ENCODE measurements at places on chromosomes 2 and 18.

DNA sequence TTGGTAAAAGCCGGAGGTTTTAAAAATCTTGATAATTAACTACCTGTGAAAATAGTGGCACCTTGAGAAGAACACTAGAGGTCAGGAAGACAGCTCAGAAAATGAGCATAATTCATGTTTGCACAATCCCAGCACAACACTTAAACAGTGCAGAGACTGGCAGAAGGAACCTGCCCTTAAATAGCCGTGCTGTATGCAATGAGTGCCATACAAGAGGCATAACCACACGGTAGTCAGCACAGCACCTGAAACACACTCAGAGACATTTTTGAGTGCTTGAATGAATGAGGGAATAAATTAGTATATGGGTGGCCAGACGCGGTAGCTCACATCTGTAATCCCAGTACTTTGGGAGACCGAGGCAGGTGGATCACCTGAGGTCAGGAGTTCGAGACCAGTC is 164.9 kb downstream of the PAX3 start:
- DNase-seq: no peak

DNA sequence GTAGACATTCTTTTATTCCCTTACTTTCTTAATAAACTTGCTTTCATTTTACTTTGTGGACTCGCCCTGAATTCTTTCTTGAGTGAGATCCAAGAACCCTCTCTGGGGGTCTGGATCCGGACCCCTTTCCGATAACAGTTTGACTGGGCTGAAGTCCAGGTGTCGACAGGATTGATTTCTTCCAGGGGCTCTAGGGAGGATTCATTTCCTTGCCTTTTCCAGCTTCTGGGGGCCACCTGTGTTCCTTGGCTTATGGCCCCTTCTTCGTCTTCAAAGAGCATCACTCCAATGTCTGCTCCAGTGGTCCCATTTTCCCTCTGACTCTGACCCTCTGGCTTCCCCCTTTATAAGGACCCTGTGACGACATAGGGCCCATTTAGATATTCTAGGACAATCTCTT is 67.5 kb downstream of the COPS8 start:
- peak; percentile 9 for DNase-seq

- DNase-seq: no peak
These were observed 38.5 kb downstream of the HK2 start for GRCh38 chr2:74872389-74872836.

- DNase-seq: no peak
These were observed 1127.5 kb upstream of the CELF4 start for GRCh38 chr18:38693104-38693503.

- DNase-seq: no peak
These were observed 62.6 kb downstream of the TRAPPC8 start for GRCh38 chr18:31880186-31880898.

DNA sequence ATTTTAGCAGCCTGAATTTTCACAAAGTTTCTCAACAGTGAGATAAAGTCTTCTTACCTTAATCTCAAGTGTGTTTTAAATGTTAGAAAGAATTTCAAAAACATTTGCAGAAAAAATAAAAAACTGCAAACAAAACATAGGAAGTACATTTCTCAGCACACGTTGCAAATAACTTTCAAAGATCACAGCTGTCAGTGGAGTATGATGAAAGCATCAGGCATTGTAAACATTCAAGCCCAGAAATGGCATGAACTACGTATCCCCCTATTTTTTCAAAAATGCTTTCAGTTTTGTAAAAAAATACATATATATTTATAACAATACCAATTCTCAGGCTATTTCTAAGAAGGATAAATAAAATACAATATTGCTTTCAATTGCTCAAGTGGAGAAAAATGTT is 320.6 kb upstream of the TFPI start:
- no peak for DNase-seq

- DNase-seq: no peak
These were observed 141.3 kb upstream of the FOSL2 start for GRCh38 chr2:28251337-28251736.

DNA sequence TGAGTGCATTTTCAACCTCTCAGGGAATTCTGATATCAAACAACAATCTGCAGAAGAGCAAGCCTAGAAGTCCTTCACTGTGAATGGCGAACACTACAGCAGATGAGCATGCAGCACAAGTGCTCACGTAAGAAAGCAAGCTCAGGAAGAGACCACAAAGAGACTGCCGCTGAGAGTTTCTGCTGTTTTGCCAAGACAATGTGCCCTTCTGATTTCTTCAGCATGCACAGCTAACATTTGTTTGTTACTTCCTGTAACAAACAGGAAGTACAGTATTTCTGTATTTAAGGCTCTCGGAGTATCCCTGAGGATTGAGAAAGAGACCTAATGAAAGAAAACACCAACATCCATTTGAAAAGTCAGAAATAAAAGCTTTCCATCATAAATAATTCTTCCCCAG is 45.9 kb downstream of the MBOAT2 start:
- no peak for DNase-seq

DNA sequence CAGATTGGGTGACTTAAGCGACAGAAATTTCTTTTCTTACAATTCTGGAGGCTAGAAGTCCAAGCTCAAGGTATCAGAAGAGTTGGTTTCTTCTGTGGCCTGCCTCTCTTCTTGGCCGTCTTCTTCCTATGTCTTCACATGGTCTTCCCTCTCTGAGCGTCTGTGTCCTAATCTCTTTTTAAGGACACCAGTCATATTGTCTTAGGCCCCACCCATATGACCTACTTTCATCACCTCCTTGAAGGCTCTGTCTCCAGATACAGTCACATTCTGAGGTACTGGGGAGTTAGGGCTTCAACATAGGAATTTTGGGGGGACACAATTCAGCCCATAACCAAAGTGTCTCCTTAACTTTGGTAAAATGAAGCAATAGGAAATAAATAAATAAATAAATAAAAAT is 110.9 kb upstream of the EPC2 start:
- DNase-seq: no peak

DNA sequence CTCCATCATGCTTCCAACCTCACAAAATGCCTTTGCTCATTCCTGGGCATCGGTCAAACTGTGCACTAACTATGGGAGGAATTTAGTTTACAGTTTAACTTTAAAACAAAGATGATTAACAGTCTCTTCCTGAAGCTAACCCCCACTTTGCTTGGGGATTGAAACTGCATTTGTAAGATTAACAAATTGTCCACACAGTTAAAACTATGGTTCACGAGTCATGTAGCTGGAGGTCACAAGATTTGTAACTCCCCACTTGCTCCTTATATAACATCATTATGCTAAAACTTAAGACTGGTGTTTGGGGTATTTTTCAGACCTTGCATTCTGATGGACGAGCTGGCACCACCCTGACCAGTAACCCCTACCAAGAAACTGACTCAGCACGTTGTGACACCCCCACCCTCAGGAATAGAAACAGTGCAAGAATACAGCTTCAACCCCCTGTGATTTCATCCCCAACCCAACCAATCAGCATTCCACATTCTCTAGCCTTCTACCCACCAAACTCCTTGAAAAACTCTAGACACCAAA is 252.3 kb downstream of the MBD5 start:
- no peak for DNase-seq

DNA sequence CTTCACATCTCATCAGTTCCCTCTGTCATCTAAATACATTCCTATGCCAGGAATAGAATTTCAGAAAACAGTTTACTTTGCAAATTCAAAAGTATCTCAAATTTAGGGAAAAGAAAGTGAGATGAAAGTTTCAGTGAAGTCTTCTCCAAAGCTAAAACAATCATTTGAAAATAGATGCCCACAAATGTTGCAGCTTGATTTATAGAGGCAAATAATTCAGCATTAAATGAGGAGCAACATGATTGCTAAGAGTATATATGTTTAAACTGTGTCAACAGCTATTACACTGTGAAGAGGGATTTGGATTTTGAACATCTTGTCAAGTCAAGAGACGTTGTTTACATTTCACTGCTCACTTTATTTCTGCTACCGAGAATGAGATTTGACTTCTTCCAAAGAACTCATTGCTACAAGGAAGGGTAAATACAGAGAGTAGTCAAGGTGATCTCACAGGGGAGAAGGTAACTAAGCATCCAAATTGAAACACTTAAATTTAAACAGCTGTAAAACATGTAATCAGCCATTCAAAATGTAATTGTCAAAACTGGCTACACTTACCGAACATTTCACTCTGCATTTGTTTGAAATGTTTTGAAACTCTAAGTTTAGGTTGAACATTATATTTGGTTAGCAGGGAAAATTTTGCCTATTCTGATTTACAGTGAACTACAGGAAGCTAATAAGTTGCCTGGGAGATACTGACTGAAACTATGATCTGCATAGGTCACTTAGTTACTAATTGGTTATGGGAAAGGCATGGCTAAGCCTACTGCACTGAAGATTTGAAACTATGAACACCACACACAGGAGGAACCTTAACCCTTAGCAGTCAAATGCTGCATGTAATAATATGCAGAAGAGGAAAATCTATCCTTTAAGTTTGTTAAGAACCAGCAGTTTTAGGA is 33.2 kb upstream of the GALNT3 start:
- DNase-seq: peak; percentile 52

DNA sequence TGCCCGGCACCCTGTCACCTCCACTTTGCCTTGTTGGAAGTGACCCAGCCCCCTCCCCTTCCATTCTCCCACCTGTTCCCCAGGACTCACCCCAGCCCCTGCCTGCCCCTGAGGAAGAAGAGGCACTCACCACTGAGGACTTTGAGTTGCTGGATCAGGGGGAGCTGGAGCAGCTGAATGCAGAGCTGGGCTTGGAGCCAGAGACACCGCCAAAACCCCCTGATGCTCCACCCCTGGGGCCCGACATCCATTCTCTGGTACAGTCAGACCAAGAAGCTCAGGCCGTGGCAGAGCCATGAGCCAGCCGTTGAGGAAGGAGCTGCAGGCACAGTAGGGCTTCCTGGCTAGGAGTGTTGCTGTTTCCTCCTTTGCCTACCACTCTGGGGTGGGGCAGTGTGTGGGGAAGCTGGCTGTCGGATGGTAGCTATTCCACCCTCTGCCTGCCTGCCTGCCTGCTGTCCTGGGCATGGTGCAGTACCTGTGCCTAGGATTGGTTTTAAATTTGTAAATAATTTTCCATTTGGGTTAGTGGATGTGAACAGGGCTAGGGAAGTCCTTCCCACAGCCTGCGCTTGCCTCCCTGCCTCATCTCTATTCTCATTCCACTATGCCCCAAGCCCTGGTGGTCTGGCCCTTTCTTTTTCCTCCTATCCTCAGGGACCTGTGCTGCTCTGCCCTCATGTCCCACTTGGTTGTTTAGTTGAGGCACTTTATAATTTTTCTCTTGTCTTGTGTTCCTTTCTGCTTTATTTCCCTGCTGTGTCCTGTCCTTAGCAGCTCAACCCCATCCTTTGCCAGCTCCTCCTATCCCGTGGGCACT is 4.5 kb downstream of the RETREG2 start:
- DNase-seq: no peak

GRCh38 chr2:55550368-55551102 is 31.0 kb downstream of the CFAP36 start:
- peak; percentile 6 for DNase-seq

GRCh38 chr2:141630407-141630930 is 500.3 kb downstream of the LRP1B start:
- DNase-seq: peak; percentile 8

DNA sequence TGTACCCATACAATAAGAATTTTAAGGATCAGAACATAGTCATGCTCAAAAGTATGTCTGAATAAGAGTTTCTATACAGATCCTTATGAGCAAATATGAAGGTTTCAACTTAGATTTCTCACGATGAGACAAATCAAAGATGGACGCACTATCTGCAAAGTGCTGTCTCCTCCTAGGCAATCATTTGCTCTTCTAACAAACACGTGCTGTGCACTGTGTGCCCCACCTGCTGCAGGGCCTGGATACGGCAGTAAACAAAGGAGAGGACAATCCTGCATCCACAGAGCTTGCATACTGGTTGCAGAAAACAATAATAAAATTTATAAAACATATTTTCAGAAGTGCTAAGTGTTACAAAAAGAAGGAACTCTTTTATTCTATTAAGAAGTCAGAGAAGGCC is 39.9 kb upstream of the KIDINS220 start:
- DNase-seq: no peak

GRCh38 chr2:178946494-178946893 is 103.4 kb downstream of the CCDC141 start:
- DNase-seq: peak; percentile 57

DNA sequence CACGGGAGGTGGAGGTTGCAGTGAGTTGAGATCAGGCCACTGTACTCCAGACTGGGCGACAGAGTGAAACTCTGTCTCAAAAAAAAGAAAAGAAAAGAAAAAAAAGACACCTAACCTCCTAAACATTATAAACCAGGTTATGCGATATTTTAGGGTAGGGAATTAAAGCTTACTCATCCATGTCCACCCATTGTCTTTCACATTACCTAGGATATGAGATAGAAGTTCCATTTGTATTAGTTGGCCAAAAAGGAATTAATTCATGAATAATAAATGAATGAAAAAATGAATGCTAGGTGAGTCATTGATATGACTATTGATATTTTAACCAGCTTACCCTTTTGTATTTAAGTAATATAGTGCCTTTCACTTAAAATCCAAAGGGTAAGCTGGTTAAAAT is 132.9 kb downstream of the FAM161A start:
- no peak for DNase-seq

GRCh38 chr2:168992591-168993349 is 38.4 kb downstream of the ABCB11 start:
- DNase-seq: no peak

Data from tongue (tissue), 3 donors.